Bronchial epithelial cell (primary cell): ENCODE measurements at places on chromosomes 16 and 17. TPM values are rescaled to one million over a fixed set of nuclear protein-coding genes. Genes with fewer than 3 reads are reported as not detected.

The GSG1L gene
- total RNA-seq = under 0.01 TPM in 1 of 2 replicates, not detected in the other

The SDK2 gene
- total RNA-seq = 2.1 and 5.5 TPM in 2 replicates

DNA sequence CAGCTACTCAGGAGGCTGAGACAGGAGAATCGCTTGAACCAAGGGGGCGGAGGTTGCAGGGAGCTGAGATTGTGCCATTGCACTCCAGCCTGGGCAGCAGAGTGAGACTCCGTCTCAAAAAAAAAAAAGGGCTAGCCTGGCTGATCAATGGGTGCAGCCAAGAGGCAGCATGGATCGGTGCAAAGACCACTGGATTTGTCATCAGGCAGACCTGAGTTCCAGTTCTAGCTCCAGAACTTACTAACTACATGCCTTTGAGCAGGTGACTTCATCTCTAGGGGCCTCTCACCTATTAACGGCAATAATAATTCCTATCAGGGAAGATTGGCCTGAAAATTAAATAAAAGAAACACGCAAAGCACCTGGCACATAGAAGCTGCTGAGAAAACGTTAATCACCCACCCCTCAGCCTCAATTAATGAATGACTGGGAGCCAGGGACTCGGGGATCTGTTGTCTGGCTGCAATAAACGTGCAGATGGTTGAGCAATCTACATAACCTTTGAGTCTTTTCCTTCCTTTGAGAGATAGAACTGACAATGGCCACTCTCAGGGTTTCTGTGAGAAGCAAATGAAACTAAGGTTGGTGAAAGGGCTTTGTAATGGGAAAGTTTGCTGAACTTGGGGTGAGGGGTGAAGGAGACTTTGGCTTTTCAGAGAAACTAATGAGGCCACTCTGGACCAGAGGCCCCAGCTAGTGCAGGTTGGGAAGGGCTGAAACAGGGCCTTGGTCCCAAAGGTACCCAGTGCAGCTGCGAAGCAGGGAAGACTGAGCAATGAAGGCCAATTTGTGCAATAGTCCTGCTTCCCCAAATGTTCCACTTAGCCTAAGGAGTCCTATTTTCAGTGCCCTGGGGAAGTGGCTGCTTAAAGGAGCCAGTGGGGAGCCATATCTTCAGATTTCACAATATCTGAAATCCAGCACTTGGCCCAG lies 7.6 kb downstream of the SEZ6L2 start:
- DNase-seq = no peak

- DNase-seq = no peak
Observed at GRCh38 chr17:64496348-64496785, 487 bp downstream of the POLG2 start.

The BRIP1 gene
- total RNA-seq = 1.1 and 2.3 TPM in 2 replicates

The ZFP3 gene
- total RNA-seq = 0.53 and 0.64 TPM in 2 replicates

The CCDC78 gene
- 0.90 and 1.6 TPM in 2 replicates for total RNA-seq

The P3H4 gene
- total RNA-seq = 32.1 and 47.1 TPM in 2 replicates

The ERN1 gene
- total RNA-seq = 22.1 and 35.2 TPM in 2 replicates

DNA sequence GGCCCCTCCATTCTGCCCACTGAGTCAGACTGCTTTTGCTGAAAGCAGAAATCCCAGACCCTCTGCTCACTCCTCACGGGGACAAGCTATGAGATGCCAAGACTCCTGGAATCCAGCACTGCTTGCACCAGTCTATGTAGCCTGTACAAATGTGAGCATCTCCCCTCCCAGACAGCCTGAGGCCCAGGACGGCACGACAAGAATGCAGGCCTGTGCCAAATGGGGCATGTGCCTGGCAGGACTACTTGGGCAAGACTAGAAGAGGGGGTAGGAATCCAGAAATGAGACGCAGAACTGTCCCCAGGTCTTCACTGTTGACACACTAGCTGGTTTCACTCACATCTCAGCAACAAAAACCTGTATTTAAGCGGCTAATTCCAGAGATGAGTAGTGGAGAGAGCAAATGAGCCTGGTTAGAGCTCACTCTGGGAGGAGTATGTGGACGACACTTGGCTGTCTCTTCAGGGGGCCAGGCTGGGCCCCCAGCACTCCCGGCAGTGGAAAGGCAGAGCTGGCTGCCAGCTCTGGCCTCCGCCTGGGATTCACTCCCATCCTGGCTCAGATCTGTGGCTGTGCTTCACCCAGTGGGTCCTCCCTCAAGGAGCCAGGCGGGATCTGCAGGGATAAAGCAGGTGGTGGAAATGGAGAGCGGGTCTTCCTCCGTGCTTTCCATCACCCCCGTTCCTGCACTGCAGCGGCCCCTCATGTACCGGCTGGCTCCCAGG lies 2.9 kb upstream of the MYO1C start:
- DNase-seq = no peak

The CLEC16A gene
- 13.8 and 15.8 TPM in 2 replicates for total RNA-seq

DNA sequence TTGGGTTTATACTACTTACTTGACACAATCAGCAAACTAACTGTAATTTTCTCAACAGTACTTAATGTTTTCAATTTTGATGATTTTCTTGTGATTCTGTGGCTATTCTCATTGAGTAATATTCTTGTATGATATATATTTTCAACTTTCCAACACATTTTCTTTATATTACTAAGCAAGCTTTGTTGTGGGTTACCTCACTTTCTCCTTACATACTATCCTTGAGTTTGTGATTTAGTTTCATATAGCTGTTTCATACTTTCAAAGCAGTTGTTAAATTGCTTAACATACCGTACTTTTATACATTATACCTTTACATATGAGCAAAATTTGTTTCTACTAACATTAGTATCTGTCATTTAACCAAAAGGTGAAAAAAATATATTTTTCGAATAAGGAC lies 197.1 kb downstream of the BCAS3 start:
- DNase-seq = no peak

The CNTNAP4 gene
- total RNA-seq = not detected in 2 replicates
